ENCODE measurements at places on chromosomes 4 and X.

DNA sequence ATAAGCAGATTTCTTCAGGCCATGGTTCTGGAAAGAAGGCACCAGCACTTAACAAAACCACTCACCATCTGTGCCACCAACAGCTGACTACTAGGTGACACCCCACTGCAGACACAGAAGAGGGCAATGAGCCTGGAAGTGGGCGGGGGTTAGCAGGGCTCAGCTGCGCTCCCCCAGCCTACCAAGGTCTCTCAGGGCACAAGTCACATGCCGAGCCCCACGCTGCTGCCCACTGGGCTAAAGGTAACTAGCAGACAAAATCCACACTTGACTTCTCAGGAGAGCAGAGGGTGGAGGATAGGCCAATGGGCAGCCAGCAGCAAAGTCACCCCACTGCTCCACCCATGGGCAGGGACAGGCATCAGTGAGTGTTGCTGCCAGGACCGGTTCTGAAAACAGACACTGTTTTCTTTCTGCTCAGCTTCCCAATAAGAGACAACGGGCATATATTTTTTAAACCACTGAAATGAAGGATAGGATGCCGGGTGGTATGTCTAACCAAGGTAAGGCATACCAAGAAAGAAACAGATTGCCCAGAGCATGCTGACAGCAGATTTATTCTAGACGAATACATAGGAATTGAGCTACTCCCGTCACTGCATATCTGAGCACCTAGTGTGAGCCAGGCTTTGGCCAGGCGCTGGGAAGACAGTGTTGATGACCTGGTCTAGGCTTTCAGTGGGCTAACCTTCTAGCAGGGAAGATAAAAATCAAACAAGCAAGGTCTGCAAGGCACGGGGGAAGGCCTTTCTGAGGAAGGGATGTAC lies 20.1 kb downstream of the ACSL1 start:
- DNase-seq: no peak

DNA sequence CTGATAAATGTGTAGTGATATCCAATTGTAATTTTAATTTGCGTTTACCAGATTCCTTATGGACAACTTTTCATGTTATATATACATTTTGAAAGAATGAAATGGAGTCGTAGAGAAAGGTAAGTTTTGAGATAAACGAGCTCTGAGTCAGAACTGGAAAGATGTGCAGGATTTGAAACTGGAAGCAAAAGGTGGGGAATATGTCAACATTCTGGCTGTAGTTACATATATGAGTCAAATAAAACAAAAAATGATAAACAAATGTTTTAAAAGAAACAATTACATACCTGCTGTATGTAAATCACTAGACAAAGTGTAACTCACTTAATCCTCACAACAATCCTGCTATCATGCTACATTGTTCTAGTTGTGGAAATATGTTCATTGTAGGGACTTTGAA lies 84.0 kb downstream of the LPAR4 start:
- no peak for DNase-seq

DNA sequence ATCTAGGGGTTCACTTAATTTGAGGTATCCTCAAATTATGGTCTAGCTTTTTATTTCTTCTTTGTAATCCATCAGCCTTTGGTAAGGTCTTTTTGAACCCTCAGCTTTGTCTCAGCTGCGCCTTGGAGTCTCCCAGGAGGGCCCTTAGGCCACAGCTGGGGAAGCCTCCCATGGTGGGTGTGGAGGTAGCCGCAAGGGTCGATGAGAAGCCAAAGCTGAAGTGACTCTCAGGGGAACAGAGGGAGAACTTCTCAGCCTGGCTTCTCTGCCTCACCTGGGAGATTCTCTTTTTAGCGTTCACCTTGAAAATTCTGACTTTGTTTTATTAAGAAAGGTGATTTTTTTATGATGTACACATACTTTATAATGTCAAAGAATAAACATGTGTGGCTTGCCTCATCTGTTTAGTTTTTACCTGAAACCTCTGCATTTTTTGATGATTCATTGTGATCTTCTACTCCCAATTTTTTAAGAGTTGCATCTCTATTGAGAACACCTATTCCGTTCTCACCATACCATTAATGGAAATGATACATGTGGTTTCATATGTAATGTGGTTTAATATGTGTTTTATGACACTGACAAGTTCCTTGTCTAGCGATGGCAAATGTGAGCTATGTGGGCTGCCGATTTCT lies 25.6 kb upstream of the SLC25A4 start:
- no peak for DNase-seq

GRCh38 chrX:154785716-154786115 lies 19.6 kb downstream of the MPP1 start:
- no peak for DNase-seq

DNA sequence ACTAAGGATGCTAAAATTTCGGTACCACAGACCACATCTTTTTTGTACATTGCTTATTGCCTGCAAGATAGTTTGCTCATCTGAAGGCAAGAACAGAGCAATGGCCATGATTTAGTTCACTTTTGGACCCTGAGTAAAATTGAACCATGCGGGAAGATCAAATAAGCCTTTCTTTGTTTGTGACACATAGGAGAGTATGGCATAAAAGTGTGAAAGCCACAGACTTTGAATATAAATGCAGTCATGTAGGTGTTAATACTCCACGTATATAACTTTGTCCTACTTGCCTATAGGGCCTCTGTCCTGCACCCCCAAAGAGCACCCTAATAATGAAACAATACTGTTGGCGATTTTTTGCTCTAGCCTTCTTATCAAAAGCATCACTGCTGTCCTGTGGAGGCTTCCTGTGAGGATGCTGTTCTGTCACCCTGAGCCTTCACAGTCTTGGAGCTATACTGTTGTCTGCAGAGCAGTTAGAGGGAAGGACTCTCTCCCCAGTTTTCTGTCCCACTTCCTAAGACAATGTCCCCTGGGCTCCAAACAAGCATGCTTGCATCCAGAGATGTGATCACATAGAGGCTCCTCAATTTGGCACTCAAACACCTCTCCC lies 10.2 kb upstream of the CXCL13 start:
- no peak for DNase-seq

DNA sequence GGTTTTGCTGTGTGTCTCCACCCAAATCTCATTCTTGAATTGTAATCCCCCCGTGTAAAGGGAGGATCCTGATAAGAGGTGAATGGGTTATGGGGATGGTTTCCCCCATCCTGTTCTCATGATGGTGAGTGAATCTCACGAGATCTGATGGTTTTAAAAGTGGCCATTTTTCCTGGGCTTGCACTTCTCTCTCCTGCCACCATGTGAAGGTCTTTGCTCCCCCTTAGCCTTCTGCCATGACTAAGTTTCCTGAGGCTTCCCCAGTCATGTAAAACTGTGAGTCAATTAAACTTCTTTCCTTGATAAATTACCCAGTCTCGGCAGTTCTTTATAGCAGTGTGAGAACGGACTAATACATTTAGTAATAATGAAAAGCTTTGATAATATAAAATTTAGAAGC lies 46.9 kb downstream of the ANTXR2 start:
- no peak for DNase-seq

DNA sequence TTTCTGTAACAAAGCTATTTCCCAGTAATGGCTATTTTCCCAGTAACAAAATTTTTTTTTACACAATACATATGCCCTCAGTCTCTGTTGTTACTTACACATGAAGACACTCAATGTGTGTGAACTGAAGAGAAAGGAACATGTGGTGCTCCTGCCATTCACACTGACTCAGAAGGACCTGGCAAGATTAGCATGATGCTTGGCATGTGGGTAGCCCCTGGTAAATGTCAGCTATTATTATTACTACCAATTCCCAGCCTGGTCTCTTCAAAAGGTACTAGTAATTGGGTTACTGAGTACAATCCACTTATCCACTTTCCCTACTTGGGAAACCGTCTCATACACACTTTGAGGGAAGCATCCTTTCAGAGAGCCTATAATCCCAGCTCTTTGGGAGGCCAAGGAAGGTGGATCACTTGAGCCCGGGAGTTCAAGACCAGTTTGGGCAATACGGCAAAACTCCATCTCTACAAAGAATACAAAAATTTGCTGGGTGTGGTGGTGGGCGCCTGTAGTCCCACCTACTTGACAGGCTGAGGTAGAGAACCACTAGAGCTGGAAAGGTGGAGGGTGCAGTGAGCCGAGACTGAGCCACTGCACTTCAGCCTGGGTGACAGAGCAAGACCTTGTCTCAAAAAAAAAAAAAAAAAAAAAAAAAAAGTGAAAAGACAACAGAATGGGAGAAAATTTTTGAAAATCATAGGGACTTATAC lies 14.6 kb downstream of the RBBP7 start:
- no peak for DNase-seq

DNA sequence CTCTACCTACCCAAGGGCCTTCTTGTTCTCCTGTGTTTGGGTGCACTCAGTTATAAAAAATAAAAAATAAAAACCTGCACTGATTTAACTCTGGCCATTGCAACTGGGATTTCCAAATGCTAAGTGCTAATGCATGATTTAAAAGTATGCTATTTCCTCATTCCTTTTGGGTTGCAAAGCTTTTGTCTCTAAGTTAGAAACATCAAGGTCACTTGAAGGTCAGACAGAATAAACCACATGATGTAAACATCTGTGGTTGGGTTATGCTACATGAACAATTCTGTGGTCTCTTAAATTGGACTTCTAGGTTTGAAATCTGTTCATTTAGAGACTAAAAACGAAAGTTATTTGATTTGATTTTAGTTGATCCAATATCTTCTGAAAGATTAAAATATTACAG lies 1547.4 kb upstream of the TENM3 start:
- no peak for DNase-seq

DNA sequence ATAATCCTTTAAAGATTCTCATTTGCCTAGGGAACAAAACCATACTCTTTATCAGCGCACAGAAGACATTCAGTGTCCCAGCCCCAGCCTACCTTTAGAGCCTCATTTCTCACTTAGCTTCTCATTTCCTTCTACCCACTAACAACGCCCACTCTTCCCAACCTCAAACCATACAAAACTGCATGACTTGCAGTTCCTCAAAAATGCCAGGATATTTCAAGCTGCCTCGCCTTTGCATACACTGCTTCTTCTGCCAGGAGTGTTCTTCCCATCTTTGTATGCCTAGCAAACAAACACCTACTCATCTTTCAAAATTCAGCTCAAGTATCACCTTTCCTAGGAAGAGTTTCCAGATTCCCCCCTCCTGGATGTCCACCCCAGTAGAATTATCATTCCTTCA lies 129.9 kb upstream of the ADGRL3 start:
- DNase-seq: no peak

GRCh38 chr4:48853604-48854394 lies 22.9 kb downstream of the OCIAD1 start:
- DNase-seq: no peak

GRCh38 chrX:4787971-4788370 lies 1074.5 kb upstream of the PRKX start:
- DNase-seq: no peak

DNA sequence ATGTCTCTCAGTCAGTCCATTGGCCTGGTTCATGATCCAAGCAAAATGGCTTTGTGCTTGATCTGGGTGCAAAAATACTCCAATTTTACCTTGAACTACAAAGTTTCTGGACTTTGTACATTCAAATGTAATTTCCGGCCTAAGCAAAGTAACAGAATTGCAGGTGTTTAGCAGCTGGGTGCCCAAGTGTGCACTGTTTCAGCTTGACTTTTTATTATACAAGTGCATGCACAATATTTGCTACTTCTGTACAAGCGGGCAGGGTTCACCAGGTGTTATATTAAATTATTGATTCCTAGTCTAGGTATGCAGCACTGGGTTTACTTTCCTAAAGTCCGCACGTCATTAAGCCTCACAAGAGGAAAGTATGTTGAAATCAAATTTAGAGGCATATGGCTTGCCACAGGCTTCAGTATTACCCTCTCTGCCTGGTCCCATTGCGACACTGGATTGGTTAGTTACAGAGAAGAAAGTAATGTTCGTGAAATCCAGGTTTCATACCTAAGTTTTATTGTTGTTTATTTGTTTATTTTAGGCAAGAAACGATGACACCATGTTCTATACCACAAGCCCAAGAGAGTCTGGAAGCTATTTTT lies 376.9 kb upstream of the CTSO start:
- no peak for DNase-seq

- DNase-seq: no peak
Observed at GRCh38 chrX:8390771-8391170, 73.9 kb upstream of the VCX3B start.

DNA sequence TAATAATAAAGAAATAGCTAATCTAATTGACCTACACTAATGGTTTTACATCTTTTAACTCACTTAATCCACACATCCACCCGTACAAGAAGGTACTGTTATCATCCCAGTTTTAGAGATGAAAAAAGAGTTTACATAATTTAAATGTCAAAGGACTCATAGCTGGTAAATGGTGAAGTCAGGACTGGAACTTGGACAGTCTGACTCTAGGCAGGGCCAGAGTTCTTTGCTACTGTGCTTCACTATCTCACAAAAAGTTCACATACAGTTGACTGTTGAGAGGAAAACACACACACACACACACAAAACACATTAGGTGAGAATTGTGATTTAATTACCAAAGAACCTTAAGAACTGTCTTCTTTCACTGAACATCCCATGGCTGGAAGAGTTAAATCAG lies 71.2 kb upstream of the PRSS48 start:
- no peak for DNase-seq

GRCh38 chrX:42384956-42385355 lies 393.0 kb downstream of the PPP1R2C start:
- DNase-seq: no peak

- no peak for DNase-seq
Observed at GRCh38 chr4:38290366-38290765, 330.2 kb downstream of the PTTG2 start.

DNA sequence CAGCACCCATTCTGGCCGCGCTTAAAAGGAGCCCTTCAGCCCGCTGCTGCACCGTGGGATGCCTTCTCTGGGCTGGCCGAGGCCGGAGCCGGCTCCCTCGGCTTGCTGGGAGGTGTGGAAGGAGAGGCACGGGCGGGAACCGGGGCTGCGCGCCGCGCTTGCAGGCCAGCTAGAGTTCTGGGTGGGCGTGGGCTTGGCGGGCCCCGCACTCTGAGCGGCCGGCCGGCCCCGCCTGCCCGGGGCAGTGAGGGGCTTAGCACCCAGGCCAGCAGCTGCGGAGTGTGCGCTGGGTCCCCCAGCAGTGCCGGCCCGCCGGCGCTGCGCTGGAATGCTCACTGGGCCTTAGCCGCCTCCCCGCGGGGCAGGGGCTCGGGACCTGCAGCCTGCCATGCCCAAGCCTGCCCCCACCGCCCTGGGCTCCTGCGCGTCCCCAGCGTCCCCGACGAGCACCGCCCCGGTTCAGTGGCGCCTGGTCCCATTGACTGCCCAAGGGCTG lies 111.3 kb downstream of the PCDH18 start:
- DNase-seq: no peak

GRCh38 chr4:23412701-23413100 lies 477.1 kb downstream of the PPARGC1A start:
- no peak for DNase-seq

- no peak for DNase-seq
Observed at GRCh38 chrX:65900850-65901844, 138.7 kb downstream of the VSIG4 start.

- no peak for DNase-seq
Observed at GRCh38 chr4:101221294-101221693, 126.0 kb downstream of the PPP3CA start.

- no peak for DNase-seq
Observed at GRCh38 chr4:132642016-132642817, 506.9 kb upstream of the PCDH10 start.

- no peak for DNase-seq
Observed at GRCh38 chrX:37437160-37437559, 88.0 kb downstream of the PRRG1 start.
